ENCODE measurements at places on chromosomes 2 and 18.

DNA sequence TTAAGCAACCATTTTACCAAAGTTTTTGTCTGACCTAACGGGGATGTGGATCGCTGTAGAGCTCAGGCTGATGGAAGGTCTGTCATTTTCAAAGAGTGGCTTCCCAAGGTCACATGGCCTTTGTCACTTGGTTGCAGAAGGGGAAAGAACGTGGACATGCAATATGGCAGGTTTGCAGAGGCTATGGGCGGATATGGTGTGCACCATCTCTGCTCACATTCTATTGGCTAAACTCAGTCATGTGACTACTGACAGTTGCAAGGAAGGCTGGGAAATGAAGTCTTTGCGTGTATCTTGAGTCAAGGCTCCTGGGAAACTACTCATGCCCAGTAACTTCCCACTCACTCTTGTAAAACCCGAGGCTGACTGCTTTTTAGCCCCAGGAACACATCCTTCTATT lies 96.8 kb downstream of the ST6GAL2 start:
- H3K27ac ChIP-seq, result no peak overlapping the region
- H3K4me3 ChIP-seq, result no peak overlapping the region
- H3K36me3 ChIP-seq, result no peaks in the 10 kb centered on the region
- H3K27me3 ChIP-seq, result no peaks in the 10 kb centered on the region
- no peak for DNase-seq
- no peaks in the 10 kb centered on the region for H3K4me1 ChIP-seq

DNA sequence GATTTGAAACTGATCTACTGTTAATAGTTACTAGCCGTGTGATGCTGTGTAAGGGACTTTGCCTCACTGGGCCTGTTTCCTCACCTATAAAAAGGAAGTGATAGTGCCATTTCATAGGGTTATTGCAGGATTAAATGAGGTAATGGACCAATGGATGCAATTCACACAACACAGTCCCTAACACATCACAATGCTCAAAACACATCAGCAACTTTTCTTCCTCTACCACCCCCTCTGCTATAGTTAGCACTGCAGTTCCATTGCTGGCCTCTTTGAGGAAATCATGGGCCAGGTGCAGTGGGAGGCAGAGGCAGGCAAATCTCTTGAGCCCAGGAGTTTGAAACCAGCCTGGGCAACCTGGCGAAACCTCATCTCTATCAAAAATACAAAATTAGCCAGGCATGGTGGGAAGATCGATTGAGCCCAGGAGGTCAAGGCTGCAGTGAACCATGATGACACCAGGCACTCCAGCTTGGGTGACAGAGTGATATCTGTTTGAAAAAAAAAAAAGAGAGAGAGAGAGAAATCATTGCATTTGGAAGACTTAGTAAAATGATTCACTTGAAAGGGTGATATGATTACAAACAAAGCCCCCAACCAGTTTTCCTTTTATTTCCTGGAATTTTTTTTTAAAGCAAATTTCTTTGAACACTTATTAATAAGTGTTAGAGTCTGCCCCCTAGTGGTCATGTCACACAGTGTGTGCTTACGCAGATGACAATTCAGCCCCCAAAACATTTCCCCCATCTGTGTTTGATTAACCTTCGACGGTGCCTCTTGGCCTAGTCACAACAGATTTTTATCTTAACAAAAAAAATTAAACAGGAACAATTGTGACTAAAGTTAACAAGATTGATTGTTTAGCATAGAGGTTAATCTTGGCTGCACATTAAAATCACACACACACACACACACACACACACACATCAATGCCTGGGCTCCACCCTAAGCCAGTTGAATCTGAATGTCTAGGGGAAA lies 88.6 kb upstream of the BCL11A start:
- H3K27me3 ChIP-seq, result no peaks in the 10 kb centered on the region
- H3K4me3 ChIP-seq, result no peak overlapping the region
- DNase-seq, result no peak
- no peaks in the 10 kb centered on the region for H3K4me1 ChIP-seq
- H3K27ac ChIP-seq, result no peak overlapping the region

- peaks cover 3% of the 10 kb centered on the region for H3K27me3 ChIP-seq
- no peak overlapping the region for H3K4me3 ChIP-seq
- DNase-seq, result no peak
- peaks cover 3% of the 10 kb centered on the region for H3K4me1 ChIP-seq
- no peaks in the 10 kb centered on the region for H3K36me3 ChIP-seq
Measured at GRCh38 chr2:225637259-225637658, 237.7 kb downstream of the NYAP2 start.

DNA sequence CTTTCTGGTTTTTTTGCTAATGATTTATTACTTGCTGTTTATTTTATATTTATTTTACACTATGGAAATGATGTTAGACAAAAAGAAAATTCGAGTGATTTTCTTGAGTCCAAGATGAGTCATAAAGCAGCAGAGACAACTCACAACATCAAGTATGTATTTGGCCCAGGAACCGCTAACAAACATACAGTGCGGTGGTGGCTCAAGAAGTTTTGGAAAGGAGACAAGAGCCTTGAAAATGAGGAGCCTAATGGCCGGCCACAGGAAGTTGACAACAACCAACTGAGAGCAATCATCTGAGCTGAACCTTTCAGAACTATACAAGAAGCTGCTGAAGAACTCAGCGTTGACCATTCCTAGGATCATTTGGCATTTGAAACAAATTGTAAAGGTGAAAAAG lies 594.1 kb downstream of the SATB2 start:
- no peak for DNase-seq
- H3K4me1 ChIP-seq, result no peaks in the 10 kb centered on the region
- H3K4me3 ChIP-seq, result no peak overlapping the region
- H3K36me3 ChIP-seq, result no peaks in the 10 kb centered on the region

DNA sequence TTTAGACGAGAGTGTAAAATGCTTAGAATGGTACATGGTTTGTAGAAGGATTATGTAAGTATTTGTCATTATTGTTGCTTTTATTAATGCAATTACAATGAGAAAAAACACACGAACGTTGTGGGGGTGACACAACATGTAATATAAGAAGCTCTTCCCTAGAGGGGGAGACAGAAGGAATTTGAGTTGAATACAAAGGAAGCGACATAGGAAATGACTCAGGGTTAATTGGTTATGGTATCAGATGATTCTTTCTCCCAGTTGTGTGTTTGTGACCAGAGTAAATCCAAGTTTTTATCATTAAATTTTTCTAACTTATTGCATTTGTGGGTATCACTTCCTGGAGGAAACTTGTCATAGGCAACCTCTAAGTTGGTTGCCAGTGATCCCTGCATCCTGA lies 625.6 kb upstream of the CDH2 start:
- H3K27me3 ChIP-seq, result no peaks in the 10 kb centered on the region
- no peaks in the 10 kb centered on the region for H3K4me1 ChIP-seq

- DNase-seq, result no peak
- peak overlapping the region; percentile 68 for H3K27ac ChIP-seq
- no peak overlapping the region for H3K4me3 ChIP-seq
- peaks cover 81% of the 10 kb centered on the region for H3K4me1 ChIP-seq
- no peaks in the 10 kb centered on the region for H3K36me3 ChIP-seq
Measured at GRCh38 chr2:239224955-239225354, 175.9 kb downstream of the HDAC4 start.

DNA sequence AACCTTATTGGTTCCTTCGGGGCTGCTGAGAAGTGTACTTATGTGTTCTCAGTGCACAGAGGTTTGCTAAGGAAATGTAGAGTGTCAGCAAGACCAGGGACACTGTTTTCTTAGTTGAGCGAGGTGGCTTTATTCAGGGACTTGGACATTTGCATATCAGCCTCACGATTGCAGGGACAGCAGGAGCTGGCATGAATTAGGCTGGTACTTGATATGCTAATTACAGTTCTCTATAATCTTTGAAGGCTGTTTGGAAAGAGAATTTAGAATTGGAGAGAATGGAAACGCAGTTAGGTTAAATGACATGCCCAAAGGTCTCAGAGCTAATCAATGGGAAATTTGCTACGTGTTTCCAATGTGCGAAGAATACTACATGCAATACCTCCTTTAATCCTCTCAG lies 18.7 kb upstream of the MTCL1 start:
- peaks cover 20% of the 10 kb centered on the region for H3K4me1 ChIP-seq
- DNase-seq, result no peak
- no peak overlapping the region for H3K27ac ChIP-seq
- H3K4me3 ChIP-seq, result no peak overlapping the region

DNA sequence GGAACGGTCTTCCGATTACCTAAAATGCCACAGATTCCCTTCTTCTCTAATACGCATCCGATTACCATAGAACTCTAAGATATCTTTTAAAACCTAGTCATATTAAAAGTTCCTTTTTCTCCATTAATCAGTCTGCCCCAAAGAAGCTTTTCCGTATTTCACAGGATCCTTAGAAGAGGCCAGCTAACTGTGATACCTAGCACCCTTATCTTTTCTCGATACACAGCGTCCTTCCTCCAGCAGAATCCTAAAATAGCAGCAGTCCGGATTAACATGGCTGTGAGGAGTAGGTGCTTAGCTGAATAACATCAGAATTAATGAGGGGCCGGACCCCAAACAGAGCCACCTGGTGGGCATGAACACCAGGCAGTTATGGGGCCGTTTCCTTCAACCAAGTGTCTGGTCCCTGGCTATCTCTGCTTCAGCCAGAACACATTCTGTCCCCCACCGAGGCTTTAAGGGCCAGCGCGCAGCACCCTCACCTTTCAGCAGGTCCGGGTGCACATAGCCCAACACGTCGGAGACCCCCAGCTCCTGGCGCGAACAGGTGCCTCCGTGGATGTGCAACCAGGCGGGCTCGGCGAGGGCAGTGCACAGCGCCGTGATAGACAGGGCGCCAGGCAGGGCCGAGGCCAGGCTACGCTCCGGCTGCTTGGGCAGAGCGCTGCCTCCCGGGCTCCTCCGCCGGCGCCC lies 995 bp downstream of the TMEM127 start:
- peaks cover 63% of the 10 kb centered on the region for H3K4me1 ChIP-seq
- no peak for DNase-seq
- H3K27me3 ChIP-seq, result no peaks in the 10 kb centered on the region
- peak overlapping the region; percentile 94 for H3K4me3 ChIP-seq

DNA sequence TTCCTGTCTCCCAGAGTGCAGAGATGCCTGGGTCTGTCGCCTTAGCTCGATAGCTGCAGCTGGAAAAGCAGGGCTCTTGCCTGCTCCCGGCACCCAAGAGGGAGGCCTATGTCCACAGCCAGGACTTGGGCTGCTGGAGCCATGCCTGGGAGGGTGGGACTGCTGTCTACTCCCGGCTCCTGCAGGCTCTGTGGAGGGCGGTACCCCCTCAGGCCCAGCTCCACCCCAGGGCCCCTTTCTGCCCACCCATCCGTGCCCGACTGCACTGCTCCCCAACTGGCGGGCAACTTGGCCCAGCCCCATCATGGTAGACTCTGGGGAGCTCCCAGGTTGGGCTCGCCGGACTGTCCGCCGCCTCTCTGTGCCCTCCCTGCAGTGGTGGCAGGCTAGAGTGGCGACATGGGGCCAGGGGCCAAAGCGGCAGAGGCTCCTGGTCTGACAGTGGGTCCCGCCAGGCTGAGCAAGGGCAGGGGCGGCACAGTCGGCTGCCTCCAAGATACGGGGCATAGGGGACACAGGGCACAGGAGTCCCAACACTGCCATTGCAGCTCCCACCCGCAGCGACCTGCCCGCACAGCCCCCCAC lies 901.0 kb downstream of the CCDC85A start:
- no peak for DNase-seq
- no peaks in the 10 kb centered on the region for H3K36me3 ChIP-seq
- no peak overlapping the region for H3K27ac ChIP-seq
- no peaks in the 10 kb centered on the region for H3K4me1 ChIP-seq

DNA sequence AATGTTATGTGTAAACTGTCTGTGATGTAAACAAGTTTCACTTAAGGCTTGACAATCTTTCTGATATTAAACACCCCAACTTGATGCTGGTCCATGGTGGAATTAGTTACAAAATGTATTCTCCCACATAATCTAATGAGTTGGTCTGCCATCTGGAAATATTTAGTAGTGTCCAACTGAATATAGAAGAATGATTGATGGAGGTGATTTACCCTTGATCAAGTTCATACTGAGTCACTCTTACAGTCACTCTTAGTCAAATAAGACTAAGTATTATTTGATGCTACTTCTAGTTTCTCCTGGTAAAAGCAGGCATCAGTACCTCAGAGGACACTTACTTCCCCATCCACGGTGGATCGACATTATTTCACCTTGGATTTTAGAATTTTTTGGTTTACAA lies 198.1 kb downstream of the SATB2 start:
- DNase-seq, result no peak
- no peak overlapping the region for H3K4me3 ChIP-seq
- H3K36me3 ChIP-seq, result no peaks in the 10 kb centered on the region
- H3K4me1 ChIP-seq, result no peaks in the 10 kb centered on the region
- H3K27me3 ChIP-seq, result no peaks in the 10 kb centered on the region

All from suprapubic skin (tissue), 4 donors.